8988T (cell line): ENCODE measurements at places on chromosomes 5 and 9.

DNA sequence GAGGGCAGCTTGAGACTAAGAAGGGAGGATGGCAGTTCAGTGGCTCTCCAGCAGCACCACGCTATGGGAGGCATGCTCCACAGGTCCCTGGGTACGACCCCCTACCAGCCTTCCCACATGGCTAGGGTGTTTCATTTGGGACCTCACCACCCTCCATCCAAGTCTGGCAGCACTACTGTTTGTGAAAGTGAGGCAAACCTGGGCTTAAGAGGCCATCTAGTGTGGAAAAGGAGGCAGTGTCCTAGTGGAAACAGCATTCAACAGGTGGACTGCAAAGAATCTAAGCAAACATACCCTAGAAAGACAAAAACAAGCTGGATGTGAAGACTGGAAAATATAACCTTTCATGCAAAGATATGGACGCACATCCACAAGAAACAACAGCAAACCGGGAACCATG lies 4.8 kb upstream of the C5orf47 start:
- DNase-seq, result no peak

DNA sequence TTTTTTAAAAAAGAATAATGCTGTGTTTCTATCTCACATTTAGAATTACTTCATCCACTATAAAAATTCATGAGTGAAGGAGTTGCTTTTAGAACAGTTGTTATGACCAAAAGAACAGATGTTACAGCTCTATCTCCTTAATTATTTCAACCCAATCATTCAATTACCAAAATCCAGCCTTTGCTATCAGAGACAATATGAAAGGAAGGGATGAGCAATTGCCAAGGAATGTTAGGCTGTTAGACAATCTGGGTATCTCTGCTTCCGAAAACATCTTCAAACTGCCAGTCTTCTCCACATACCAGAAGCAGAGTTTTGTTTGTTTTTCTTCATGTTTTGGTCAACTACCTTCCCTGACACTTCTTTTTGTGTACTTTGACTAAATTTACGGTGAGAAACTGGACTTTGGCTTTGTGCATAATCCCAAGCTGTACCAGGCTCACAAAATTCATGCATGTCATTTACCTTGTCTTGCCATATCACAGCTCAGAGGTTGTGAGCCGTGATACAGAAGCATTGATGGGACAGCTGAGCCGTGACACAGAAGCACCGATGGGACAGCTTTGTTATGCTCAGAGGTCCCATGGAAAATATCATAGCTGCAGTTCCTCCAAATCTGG lies 405.5 kb downstream of the KIF4B start:
- DNase-seq, result no peak

DNA sequence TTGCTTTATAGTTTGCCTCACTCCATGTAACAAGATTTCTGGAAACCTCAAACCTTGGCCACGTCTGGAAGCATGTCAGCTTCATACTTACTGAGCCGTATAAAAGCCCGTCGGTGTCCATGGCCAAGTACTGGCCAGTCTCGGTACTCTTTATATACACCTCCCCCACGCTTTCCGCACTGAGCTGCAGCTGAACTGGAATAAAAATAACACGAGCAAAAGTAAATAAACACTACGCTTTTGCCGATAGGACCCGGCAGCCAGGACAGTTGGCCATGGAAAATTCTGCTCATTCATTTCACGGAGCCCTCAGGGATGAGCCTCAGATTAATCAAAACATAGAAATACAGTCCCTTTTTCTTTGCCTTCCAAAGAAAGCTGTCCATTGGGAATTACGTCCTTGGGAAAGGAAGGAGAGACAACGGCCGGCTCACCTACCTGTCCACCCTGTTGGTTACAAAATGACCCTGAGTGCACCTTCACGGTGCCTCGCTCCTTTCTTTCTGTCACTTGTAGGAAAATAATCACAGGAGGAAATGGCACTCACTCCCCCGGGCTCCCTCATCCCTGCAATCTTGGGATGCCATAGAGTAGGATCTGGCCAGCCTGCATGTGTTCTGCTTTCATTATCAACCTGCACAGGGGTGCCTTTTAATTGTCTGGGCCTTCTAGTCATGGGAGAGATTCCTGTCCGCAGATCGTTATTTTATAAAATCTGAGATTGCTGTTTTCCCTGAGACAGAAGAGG lies 85.1 kb downstream of the FGF1 start:
- no peak for DNase-seq

GRCh38 chr5:94244921-94245320 lies 373.5 kb downstream of the KIAA0825 start:
- DNase-seq, result no peak

DNA sequence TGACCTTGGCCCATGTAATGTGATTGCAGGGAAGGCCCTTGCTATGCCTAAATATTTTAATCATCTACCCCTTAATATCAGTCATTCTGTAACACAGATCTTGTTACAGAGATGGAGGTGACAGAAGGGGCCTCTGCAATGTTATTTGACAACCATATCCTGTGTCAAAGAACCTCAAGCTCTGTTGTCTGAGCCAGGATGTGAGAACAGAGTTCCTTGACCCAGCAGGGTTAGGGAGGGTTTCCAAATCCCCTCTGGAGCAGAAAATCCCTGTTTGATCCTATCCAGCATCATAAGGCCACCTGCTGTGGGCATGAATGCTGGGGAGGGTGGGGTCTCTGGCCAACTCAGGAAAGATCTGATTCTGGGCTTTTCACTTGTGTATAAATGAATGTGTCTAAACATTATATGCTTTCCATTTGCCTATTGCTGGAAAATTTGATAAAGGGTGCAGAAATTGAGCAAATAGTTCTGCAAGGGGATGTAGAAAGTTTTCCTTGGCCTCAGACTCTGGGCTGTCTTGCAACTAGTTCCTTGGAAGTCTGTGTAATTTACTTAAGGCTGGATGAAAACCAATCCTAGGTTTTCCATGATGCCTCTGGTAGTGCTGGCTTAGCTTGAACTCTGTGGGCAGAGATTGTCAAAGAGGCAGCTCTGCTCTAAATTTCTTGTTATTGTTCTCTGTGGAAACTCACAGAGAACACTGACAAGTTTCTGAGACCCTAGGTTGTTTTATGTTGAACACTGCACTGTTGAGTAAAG lies 71.0 kb downstream of the PGM5 start:
- DNase-seq, result no peak

DNA sequence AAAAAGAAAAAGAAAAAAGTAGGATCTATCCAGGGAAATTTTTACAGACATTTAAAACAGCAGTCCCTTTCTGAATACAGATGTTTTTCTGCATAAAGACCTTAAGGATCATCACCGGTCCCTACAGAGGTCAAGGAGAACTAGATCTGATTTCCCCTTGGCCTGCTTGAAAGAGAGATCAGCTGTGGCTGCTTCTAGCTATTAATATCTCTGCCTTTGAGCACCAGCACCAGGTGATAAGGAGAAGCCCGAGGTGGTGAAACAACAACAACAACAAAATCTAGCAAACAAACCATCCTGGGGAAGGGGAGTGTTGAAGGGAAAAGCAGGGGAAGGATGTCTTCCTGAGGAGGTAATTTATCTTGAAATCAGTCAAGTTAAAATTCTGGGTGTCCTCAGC lies 42.1 kb downstream of the ZNF366 start:
- DNase-seq, result no peak

DNA sequence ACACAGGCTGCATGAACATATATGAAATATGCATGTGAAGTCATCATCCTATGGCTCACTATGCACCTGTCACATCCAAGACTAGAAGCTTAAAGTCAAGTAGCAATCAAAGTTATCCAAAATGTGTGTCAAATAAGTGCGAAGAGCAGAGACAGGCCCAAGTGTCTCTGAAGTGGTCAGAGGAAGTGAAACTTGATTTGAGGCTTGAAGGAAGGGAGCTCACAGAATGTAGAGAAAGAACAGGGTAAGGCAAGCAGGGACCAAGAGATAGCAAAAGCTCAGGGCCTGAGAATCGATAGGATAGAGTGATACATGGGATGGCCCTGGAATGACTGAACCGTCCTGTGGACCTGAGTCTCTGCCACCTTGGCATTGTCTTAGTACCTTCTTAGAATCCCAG lies 274.3 kb upstream of the TRPC7 start:
- DNase-seq, result no peak

- DNase-seq, result no peak
Measured at GRCh38 chr9:127211983-127212382, 52.6 kb upstream of the GARNL3 start.

- DNase-seq, result no peak
Measured at GRCh38 chr9:124894741-124895170, 32.8 kb downstream of the ARPC5L start.

- no peak for DNase-seq
Measured at GRCh38 chr5:108115673-108116072, 266.2 kb downstream of the FBXL17 start.

- no peak for DNase-seq
Measured at GRCh38 chr5:59745415-59745863, 148.1 kb downstream of the PDE4D start.

- DNase-seq, result peak; percentile 28
Measured at GRCh38 chr9:107213561-107214028, 69.5 kb upstream of the RAD23B start.

DNA sequence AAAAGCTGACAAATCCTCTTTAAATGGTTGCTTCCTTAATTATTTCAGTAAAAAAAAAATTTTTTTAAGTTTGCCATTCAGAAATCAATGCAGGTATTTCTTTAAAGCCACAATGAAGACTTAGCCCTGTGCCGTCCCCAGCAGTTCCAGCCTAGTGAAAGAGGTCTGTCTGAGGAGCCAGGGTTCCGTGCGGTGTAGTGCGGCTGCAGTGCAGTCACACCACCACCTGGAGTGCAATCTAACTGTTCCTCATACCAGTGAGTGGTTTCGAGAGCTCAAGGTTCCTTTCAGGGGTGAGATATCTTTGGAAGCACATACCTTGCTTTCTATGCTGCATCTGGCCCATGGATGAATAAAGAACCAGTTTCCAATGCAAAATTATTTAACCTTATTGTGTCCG lies 87.5 kb downstream of the FANCC start:
- no peak for DNase-seq

- DNase-seq, result no peak
Measured at GRCh38 chr9:28688172-28688571, 1114.9 kb upstream of the C9orf72 start.

- DNase-seq, result no peak
Measured at GRCh38 chr5:170426786-170427185, 37.6 kb upstream of the KCNMB1 start.

GRCh38 chr9:27537027-27537435 lies 7.4 kb upstream of the MOB3B start:
- DNase-seq, result no peak

GRCh38 chr9:102922526-102922925 lies 72.6 kb upstream of the CYLC2 start:
- no peak for DNase-seq

DNA sequence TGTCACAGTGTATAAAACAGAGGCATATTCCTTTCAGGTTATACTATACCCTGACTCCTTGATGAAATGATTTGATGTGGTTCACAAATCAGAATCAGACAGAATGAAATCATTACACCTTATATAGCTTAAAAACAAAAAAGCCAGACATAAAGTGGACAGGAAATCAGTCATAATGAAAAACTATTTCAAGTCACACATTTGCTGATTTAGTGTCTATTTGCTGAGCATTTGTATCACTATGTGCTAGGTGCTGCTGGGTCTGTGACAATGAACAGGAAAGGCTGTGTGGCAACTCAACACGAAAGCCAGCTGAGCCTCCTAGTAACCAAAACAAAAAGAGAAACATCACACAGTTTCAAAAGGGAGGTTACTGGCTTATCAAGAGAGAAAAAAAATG lies 194.0 kb downstream of the EFNA5 start:
- DNase-seq, result no peak

DNA sequence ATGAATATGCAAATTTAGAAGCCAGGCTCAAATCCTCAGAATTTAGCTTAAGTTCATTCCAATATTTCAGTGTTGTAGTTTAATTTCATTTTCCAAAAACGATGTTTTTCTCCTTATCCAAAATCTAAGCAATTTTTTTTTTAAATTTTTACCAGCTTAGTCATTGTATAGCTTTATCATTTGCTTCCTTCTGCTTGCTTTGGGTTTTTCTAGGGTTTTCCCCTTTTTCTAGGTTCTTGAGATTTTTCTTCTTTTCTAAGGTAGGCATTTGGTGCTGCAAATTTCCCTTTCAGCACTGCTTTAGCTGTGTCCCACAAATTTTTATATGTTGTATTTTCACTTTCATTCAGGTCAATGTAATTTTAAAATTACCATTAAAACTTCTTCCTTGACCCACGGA lies 34.4 kb upstream of the CCDC112 start:
- no peak for DNase-seq

- DNase-seq, result no peak
Measured at GRCh38 chr9:112341730-112342129, 8.3 kb upstream of the PTBP3 start.

GRCh38 chr5:138641547-138642298 lies 66.5 kb upstream of the HSPA9 start:
- DNase-seq, result peak; percentile 41

DNA sequence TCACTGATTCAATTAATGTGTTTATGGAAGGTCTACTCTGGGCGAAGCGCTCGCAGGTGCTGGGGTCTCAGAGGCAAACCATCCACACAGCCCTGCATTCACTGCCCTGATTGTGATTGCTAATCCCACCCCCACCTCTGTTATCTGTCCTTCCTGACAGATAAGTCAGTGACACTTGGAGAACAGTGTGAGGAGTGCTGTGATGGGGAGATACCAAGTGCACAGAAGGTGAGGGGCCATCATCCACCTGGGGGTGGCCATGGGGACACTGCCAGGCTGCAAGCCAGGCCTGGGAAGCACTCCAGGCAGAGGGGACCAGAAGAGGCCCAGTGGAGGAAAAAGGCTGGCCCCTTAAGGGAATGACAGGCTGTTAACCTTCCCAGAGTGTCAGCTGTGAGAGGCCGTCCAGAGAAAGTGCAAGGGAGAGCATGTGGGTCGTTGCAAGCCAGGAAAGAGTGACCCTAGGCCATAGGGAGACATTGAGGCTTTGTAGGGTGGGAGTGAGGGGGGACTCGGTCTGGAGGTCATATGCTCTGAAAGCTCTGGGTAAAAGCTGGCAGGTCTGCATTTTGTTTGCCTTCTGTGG lies 18.0 kb downstream of the IL9 start:
- DNase-seq, result no peak

- DNase-seq, result no peak
Measured at GRCh38 chr5:135608761-135609443, 30.1 kb upstream of the CXCL14 start.

DNA sequence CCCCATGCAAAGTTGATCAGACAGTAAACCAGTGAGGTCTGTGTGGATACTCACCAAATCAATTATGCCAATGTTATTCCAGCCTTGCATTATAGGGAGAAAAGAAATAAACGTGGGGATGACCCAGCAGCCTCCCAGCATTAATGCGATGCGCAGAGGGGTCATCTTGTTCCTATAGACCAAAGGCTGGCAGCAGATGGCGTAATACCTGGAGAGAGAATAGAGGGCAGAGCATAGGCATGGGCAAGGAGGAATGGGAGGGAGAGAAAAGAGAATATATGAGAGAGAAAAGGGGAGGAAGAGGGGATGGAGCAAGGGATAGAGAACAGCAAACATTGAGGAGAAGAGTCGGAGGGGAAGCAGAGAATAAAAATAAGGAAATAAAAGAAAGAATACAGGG lies 131.2 kb downstream of the HTR4 start:
- DNase-seq, result no peak
